T1000 (cell line): ENCODE measurements at places on chromosomes 7 and 10.

DNA sequence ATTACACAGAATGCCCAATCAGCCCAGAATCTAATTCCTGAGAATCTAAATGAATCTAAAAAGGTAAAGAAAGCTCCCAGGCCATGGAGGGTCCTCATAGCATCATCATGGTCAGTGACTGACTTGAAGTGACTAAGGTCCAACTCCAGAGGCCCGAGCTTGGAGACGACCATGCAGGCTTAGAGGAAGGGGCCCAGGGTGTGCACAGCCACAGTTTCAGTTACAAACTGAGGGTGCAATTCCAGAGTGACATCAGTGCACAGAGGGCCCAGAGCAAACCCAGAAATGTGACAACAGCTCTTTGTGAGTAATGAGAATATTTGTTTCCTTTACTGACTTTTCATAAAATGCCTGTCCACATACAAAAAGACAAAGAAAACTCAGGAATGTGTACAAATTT is 170.0 kb downstream of the TNS3 start:
- no peak for DNase-seq

- DNase-seq: no peak
Measured at GRCh38 chr7:38316733-38317360, 43.4 kb upstream of the TARP start.

GRCh38 chr7:128889121-128889520 is 21.4 kb downstream of the KCP start:
- DNase-seq: no peak

- DNase-seq: no peak
Measured at GRCh38 chr7:127903892-127904669, 127.2 kb downstream of the LRRC4 start.

GRCh38 chr7:120837599-120837998 is 20.3 kb downstream of the TSPAN12 start:
- no peak for DNase-seq

DNA sequence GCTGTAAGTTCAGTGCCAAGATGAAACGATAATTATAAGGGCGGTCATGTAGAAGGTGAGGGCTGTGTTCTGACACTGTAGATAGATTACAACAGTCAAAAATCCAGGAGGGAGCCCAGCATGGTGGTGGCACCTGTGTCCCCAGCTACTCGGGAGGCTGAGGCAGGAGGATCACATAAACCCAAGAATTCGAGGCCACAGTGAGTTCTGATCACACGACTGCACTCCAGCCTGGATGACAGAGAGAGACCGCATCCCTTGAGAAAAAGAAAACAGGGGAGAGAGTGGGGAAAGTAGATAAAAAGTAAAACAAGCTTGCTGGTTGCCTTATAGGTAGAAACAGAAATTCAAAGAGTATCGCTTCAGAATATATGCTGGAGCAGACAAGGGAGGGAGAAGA is 52.1 kb downstream of the KCNH2 start:
- no peak for DNase-seq

- no peak for DNase-seq
Measured at GRCh38 chr7:105337529-105337928, 51.2 kb downstream of the SRPK2 start.

DNA sequence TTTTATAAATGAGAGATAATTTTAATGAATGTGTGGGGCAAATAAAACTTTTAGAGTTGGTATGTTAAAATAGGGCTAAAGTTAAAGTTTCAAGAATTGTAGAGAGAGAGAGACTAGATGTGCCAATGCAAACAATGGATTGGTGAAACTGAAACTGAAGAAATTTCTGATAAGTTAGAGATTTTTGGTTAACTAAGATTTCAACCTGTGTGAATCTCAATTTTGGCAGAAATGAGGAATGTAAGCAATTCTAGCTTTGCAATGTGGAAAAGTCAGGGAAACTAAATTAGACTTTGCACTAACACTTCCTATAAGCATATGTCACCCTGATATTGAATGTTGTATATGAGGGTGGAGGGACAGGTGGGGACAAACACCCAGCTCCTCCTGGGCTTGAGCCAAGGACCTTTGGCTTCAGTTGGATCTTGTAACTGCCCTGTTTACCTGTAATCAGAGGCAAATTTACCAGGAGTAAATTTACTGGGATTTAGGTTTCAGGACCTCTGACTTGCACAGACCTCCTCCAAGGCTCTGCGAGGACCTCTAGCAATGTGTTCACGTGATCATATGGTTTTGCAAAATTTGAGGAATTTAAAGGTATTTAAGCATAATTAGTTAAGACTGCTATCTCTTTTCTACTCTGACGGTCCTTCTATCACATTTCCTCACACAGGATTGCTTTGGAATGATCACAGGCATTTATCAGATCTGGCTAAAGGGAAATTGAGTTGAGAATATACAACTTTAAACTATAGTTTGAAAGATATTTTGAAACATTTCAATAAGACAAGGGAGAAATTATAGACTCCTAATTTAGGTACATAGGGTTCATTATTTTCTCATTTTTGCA is 33.1 kb upstream of the RPA3 start:
- no peak for DNase-seq

DNA sequence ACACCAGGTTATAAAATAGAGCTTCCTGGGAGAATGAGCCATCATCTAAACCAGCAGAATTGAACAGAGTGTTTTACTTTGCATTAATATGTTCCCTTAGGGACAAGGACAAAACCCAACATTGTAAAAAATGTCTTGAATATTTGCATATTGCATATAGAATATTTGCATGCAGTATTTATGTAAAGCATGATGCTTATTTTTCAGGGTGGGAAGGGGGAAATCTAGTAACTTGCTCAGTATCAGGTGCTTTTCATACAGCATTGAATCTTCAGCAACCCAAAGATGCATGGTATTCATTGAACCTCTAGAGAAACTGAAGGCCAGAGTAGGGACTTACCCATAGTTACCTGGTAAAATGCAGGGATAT is 409.2 kb upstream of the ZMIZ1 start:
- no peak for DNase-seq

GRCh38 chr10:77240041-77240652 is 397.5 kb downstream of the KCNMA1 start:
- no peak for DNase-seq

DNA sequence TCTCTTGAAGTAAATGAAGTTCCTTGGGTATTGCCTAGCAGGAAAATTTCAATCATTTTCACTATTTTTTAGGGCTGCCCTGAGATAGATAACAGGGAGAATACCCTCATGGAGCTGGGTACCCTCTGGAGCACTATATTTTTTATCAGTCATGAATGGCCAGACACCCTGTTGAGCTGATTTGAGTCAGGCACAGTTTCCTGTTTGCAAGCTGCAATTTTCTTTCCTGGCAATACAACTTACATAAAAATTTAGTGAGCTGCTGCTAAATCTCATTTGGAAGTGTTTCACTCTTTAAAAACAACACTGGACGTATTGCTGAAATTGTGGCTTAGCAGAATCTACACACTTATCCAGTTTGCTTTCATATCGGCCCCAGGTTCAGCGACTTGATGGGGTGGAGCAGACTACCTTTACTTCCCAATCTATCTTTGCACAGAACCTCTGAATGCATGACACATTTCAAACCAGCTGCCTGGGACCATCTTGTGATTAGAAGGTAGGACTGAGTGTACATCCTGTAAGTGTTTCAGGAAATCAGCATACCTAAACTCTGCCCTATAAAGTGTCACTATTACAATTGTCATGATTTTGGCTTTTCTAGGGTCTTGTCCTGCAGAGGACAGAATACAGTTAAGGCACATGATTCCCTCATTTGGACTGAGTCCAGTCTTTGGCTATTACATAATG is 125.7 kb upstream of the FAM3C start:
- DNase-seq: no peak

DNA sequence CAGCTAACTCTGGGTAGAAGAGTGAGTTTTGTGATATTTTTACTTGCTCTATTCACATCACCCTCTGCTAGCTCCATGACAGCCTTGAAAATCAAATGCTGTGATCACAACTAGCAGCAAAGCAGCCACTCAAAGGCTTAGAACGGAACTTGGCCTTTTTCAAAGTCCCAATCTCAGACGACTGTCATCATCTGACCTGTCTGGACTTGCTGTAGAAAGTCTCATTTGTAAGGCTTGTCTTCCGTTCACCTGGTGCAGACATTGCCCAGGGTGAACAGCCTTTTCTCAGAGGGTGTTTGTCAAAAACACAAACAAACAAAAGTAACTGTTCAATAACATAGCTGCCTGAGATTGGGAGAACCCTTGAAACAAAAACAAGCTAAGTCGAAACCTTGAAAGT is 458.9 kb upstream of the ADARB2 start:
- DNase-seq: no peak

- no peak for DNase-seq
Measured at GRCh38 chr10:76554033-76554408, 1083.6 kb downstream of the KCNMA1 start.

DNA sequence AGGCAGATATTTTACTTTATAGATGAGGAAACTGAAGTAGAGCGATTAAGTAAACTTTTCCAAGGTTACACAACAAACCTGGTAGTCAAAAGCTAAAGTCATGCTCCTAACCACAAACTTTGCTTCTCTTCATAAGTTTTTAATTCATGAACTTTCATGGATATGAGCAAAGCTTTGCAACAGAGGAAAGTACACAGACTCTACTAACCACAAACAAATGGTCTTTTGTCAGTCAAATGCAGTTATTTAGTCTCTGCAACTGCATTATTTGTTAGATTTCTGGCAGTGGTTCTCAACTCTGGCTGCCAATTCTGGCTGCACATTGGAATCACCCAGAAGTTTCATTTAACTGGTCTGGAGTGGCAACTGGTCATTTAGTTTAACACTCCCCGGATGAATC is 140.6 kb upstream of the TMEM168 start:
- DNase-seq: no peak

- no peak for DNase-seq
Measured at GRCh38 chr10:130993612-130994011, 317.9 kb downstream of the TCERG1L start.

- no peak for DNase-seq
Measured at GRCh38 chr7:95840953-95841950, 68.9 kb downstream of the DYNC1I1 start.

DNA sequence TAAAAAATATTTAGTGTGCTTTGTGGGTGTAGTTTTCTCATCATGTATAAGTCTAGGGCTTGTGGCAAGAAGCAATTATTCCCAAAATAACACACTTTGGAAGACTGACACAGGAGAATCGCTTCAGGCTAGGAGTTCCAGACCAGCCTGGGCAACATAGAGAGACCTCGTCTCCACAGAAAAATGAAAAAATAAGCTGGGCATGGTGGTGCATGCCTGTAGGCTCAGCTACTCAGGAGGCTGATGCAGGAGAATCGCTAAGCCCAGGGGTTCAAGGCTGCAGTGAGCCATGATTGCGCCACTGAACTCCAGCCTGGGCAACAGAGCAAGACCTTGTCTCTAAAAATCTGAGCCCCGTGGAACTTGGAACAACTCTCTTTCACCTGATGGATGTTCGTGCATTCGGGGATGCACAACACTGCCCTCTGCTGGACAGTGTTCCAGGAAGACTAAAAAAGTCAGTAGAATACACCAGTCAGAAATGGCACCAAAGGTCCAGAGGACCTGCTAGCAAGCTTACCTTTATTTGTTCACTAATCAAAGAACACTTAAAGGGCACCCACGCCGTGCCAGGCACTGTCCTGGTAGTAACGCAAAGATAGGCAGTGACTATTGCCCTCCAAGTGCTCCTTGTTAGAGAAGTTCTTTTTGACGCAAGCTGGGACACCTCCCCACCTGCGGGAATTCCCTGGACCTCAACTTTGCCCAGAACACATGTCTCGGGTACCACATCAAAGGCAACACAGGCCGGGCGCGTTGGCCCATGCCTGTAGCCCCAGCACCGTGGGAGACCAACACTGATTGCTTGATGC is 81.9 kb upstream of the CALN1 start:
- DNase-seq: no peak

DNA sequence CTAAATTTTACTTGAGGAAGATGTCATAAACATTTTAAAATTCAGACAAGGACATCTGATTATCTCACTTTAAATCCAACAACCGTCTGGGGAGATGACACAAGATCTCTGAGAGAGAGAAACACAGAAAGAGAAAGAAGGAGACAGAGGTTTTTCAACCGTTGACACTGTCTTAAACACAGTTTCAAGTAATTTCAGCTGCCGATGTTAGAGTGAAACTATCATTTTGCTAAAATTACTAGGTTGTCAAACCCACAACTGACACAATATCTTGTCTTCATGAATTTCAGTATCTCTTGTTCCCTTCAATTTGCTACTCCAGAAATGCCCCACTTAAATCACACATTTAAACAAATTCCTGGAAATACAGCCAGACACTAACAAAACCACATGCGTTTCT is 174.8 kb downstream of the RAPGEF5 start:
- DNase-seq: no peak

DNA sequence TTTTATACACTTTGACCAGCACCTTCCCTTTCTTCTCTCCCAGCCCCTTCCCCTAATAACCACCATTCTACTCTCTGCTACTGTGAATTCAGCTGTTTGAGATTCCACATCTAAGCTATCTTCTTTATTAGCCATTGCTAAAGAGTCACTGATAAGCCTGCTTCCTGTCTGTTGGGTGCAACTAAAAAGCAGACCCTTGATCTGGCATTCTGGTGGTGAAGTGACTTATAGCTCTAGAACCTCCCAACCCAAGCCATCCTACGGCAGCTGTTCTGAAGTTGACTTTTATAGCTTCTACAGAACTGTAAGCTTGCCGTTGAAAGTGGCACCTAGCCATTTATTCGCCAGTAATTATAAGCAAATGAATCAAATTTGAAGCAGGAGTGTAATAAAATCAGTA is 105.6 kb downstream of the AHR start:
- no peak for DNase-seq

DNA sequence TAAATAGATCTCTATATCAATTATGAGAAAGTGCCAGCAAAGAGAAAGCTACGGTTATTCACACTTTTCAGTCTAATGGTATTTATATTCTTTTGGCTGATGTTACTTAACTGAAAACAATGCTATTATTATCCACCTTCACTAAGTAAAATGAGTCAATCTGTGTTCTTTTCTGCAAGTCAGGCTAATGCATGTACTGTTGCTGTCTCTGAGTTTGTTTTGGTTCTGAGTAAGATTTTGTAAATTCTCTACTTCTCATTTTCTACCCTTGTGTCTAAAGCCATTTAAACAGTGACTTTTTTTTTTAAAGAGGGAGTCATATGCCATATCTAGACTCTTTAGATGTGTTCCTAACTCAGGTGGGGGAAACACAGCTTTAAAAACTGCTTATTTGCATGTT is 7.5 kb downstream of the VWC2 start:
- DNase-seq: no peak
